Right atrium auricular region (tissue), 2 donors: ENCODE measurements at places on chromosomes 11 and 22. TPM values are rescaled to one million over a fixed set of nuclear protein-coding genes. Genes with fewer than 3 reads are reported as not detected.

Gene OR52N4
- not detected for total RNA-seq

Gene MYBPC3
- total RNA-seq, result 1,210 TPM

Gene C11orf21
- total RNA-seq, result 11.9 TPM

Gene MS4A4A
- 7.8 TPM for total RNA-seq

Gene ZNF280B
- total RNA-seq, result 1.1 TPM

Gene RFPL2
- not detected for total RNA-seq

Gene NLRP6
- 0.19 TPM for total RNA-seq

Gene OR4A16
- not detected for total RNA-seq

Gene FREY1
- total RNA-seq, result 0.82 TPM

Gene TESMIN
- 0.47 TPM for total RNA-seq

GRCh38 chr11:99325847-99326246, 305.1 kb downstream of the CNTN5 start:
- no peak for DNase-seq

- DNase-seq, result no peak
Observed at GRCh38 chr11:129458756-129459535, 83.3 kb downstream of the BARX2 start.

DNA sequence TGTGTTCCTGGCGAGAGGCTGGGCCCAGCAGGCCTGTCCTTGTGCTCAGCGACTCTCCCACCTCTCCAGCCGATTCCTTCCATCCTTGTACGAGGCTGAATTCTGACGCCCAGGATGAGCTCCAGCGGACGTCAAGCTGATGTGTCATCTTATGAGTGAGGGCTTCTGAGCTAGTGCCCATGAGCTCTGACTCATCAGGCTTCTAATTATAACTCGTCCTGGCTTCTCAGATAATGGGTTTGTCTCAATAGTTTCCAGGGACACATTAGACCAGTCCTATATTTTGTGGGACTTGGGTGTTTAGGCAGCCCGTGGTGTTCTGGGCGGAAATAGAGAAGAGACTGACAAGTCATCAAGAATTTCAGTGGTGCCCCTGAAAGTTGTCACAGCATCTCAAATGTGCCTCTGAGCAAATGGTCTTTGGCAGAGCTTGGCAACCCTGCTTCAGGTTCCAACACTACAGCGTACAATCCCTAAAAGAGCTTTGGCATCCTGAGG, 108.2 kb upstream of the CD44 start:
- peak; percentile 83 for DNase-seq

DNA sequence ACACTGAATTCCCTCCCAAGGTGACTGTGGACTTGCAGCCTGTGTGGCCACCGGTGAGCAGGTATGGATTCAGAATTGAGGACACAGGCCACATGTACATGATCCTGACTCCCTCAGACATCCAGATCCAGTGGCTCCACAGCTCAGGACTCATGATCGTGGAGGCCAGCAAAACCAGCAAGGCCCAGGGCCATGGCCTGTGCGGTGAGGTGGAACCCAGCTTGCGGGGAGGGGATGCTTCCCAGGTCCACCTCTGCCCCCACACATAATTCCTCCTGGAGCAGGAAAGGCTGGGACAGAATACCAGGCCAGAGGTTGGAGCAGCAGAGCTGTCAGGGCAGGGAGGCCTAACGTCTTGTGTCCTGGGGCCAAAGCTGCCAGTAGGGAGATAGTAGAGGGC, 82.1 kb downstream of the OTOG start:
- peak; percentile 32 for DNase-seq

- no peak for DNase-seq
Observed at GRCh38 chr11:114616516-114616915, 20.9 kb upstream of the NXPE4 start.

- no peak for DNase-seq
Observed at GRCh38 chr22:19483481-19484244, 3.9 kb downstream of the CDC45 start.

DNA sequence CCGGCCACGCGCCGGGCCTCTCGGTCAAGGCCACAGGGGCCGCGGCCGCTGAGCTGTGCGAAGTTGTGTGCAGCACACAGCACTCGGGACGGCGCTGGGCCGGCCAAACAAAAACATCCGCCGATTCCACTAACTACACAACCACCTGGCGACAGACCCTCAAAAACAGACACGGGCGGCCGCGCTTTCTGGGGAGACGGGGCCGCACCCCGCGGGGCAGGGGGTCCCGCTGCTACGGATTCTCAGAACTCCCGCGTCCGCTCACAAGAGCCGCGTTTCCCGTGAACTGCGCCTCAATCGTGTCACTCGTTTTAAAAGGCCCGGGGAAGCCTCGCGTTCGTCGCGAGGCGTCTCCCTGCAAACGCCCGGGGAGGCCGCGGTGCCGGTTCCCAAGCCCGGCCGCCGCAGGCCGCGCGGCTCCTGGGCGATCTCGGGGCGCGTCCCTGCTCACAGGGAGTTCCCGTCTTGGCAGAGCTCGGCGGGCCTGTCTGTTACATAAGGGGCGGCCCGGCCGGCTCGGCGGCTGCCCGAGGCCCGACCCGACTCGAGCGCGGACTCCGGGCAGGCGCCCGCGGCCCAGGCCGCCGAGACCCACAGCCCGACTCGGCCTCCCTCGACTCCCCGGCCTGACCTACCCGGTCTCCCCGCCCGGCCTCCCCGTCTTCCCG, 936 bp downstream of the BRD1 start:
- DNase-seq, result no peak

- DNase-seq, result no peak
Observed at GRCh38 chr11:102810950-102811660, 13.1 kb upstream of the MMP1 start.

GRCh38 chr11:122681070-122681469, 25.5 kb downstream of the UBASH3B start:
- DNase-seq, result no peak

GRCh38 chr11:101407324-101407723, 176.5 kb downstream of the TRPC6 start:
- no peak for DNase-seq

- no peak for DNase-seq
Observed at GRCh38 chr11:47617417-47617809, 23.2 kb upstream of the C1QTNF4 start.
